ENCODE measurements at places on chromosomes 3 and 15.

GRCh38 chr3:153437666-153438065 lies 275.6 kb downstream of the RAP2B start:
- no peak for DNase-seq

DNA sequence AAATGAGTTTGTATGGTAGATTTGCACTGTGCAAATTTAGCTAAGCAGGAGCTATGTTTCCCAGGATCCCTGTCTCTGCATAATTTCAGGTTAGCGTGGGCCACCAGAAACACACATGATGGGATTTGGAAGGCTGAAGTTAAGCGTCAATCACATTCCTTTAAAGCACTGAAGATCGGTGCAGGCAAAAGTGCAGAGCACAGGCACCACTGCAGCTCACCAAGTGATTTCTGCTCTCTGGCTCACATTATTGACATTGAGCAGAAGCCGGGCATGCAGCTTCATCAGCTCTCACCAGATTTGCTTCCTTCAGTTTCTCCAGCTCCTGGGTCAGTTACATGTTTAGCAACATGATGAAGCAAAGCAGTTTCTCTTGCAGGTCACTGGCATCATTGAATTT lies 256.4 kb upstream of the TGFBR2 start:
- no peak for DNase-seq

- DNase-seq = no peak
Observed at GRCh38 chr15:63420333-63420747, 38.7 kb upstream of the CA12 start.

- no peak for DNase-seq
Observed at GRCh38 chr3:107373896-107374295, 3.3 kb upstream of the CCDC54 start.

DNA sequence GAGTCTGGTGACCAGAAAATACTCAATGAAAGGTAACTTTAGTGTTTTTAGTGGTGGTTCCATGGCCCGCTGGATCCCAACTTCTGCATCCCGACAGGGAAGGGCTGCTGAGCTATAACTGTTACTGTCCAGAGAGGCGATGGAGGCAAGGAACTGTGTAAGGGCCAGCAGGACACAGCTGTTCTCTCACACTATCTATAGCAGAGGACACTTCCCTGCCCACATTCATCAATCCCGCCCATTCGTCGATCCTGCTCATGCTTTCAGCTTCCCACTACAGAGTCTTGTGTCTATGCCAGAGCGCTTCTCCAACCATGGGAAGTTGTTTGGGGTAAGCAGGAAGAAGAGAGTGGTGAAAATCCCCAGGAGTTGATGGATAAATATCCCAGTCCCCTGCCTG lies 8.4 kb downstream of the COLQ start:
- no peak for DNase-seq

DNA sequence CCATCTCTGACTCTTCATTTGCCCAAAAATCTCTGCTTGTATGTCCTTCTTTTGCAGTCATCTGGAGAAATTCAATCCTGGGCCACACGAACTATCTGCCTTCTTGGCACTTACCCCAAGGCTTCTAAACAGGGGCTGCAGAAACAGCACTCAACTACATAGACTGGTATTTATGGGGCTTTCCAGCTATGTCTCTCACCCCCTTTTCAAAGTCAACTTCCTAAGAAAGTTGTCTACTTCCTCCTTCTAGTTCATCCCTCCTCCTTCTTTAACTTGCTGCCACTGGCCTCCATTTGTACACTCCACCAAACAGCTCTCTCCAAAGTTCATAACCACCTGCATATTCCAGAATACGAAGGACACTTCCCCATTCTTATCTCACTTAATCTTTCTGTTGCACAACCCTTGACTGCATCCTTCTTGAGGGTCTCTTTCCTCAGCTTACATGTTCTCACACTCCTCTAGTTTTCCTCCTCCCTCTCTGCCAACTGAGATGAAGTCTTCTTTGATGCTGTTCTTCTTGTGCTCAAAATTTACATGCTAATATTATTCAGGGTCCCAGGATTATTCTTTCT lies 55.2 kb downstream of the PLD1 start:
- no peak for DNase-seq

GRCh38 chr15:82566690-82567089 lies 26.4 kb upstream of the RPS17 start:
- DNase-seq = no peak

DNA sequence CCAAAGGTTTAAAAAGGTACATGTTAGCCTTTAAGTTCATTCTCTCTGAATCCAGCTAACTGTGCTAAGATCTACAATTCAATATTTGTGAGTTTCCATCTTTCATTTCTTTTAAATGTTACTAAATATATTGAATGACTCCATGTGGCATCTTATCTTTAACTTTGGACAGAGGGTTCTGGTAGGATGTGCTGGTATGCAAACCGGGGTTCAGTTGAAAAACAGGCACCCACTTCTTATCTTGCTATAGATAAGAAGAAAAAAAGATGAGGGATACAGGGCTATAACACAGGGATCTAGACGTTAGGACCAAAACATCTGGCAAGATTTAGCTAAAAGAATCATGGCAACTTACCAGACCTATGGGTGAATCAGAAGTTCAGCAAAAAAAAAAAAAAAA lies 538.3 kb downstream of the EDEM1 start:
- DNase-seq = no peak

DNA sequence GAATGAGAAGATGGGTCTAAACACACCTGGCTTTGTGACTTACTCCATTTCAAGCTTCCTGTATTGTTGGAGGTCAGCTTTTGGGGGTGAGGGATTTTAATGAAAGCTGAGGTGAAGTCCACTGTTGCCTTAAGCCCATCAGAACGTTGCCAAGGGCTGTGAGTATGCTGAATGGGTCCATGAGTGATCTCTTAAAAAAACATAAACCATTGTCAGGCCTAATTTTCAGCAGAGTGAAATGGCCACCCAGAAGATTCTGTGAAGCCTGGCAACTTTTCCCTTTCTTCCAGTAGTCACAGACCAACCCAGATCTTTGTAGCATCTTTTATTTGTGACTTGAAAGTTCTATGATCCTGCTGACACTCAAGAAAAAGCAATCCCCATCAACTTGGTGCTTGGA lies 87.0 kb downstream of the SMAD3 start:
- no peak for DNase-seq

DNA sequence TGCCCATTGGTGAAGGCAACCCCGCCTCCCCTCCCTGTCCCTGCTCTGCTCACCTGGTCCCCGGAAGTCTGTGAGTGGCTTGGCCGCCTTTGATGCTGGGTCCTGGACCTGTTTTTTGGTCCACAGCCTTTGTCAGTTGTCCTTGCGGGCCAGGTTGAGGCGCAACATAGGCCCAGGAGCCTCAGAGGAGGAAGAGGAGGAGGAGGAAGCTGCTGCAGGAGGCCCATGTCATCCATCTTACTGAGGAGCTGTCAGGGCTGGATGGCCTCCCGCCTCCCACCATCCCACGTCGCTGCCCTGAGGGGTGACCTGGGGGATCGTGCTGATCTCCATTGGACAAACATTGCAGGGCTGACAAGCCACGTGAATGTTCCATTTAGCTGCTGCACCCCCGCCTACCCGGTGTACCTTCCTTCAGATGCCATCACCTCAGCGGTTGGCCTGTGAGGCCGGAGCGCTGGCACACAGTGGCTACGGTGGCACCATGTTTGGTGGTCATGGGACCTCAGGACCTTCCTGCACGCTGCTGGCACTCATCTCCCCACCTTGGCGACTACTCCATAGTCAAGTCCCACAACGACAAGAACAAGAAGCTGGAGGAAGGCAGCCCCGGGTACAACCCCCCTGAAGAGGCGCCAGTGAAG lies 106.3 kb downstream of the SMAD6 start:
- no peak for DNase-seq

DNA sequence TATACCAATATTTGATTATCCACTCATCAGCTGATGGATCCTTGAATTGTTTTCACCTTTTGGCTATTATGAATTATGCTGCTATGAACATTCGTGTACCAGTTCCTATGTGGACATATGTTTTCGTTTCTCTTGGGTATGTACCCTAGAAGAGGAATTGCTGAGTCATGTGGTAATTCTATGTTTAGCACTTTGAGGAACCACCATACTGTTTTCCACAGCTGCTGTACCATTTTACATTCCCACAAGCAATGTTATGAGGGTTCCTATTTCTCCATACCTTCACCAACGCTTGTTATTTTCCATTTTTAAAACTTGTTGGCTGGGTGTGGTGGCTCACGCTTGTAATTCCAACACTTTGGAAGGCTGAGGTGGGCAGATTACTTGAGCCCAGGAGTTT lies 62.9 kb downstream of the RPLP1 start:
- DNase-seq = no peak

- DNase-seq = no peak
Observed at GRCh38 chr3:13238687-13239466, 165.6 kb upstream of the IQSEC1 start.

DNA sequence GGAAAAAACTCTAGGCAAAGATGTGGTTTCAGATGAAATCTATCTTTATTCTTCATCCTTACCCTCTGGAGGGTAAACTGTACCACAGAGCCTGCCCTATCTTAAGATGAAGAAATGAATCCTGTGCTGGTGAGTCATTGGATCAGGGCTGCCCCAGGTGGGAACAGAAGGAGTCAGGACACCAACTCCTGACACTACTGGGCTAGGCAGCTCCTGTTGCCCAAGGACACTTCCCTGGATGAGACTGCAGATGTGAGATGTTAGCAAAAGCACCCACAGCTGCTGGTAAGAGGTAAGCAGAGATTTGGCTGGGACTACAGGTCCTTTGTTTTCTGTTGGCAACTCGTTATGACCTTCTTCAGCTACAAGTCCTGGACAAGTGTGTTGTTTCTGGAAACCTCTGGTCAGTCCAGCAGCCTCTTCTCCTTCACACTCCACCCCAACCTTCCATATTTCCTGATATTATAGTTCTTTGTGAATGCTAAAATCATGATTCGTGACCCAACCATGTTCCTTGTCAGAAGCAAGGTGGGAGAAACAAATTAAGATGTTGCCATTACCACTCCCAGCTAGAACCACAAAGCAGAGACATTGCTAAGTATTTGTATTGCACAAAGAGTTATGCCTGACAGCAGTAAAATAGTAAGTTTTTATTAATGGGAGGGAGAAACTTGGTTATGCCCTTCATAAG lies 104.2 kb upstream of the TGFBR2 start:
- DNase-seq = no peak

DNA sequence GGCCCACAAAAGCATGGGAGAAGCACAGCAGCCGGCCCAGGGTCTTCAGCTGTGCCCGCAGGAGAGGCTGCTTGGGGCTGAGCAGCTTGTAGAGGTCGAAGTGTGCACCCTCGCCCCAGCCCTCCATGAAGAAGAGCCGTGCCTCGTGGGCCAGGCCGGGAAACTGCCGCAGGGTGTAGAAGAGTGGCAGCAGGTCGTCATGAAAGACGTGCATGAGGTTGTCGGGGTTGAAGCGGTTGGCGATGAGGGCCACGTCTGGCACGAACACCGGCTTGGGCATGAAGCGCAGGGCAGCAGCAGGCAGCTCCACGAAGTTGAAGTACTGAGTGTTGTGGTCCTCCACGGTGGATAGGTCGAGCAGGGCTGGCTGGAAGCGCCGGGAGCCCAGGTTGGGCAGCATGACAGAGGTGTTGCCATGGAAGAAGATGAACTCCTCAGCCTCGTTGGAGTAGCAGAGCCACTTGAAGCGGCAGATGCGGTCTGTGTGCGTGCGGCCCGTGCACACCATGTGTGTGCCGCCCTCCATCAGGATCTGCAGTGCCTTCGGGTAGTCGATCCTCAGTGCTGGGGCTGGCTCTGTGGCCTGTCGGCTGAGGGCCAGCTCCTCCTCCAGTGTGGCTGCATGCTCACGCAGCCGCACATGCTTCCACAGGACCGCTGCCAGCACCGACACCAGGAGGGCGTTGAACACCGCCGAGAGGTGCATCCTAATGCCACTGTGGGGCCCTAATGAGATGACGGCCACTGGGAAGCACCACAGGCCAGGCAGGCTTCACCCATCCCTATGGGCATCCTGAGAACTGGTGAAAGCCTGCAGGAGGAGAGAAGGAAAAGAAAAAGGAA lies 24.9 kb downstream of the POMGNT2 start:
- no peak for DNase-seq

DNA sequence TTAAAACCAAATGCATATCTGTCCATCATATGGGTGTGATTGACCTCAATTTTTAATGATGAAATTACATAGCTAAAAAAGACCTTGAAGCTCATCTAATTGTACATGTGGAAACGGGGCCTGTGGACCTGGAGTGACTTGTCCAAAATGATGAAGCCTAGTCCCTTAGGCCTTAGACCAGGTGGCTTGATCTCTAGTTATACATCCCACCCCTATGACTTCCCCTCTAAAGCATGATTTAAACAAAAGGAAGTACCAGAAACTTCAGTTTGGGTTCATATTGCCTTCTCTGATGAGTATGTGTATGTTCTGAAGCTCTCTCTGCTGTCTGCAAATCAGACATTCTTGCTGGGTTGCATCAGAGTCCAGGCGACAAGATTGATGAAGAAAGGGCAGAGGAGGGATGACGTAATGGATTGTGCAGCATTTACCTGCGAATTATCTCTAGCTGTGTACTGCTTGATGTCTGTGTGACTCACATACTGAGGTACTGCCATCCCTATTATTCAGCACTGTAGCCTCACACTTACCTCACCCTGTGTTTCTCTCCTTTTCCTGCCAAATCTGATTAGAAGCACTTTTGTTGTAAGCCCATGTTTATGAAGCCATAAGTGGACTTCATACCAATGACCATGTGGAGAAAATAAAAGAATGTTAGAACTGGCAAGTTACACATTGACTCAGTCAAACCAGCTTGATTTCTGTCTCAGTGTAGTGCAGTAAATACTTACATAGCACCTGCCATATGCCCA lies 111.5 kb downstream of the FILIP1L start:
- DNase-seq = no peak

GRCh38 chr15:74438721-74439316 lies 5.1 kb upstream of the SEMA7A start:
- peak; percentile 56 for DNase-seq

DNA sequence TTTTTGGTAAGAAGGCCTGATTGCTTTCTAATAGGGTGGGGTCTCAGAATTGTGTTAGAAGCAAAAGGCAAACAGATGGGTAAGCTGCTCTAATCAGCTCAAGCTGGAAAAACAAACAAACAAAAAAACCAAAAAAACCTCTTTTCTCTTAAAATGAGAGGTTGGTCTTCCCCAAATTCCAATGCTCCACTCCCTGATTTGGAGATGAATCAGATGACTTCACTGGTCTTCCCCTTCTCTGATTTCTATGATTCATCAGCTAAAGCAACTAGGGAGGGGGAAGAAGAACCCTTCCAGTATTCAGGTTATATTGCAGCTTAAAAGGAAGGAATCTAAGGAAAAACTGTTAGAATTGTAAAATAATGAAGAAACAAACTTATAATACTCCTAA lies 9.6 kb upstream of the ANXA2 start:
- DNase-seq = no peak

GRCh38 chr3:157594413-157594812 lies 91.2 kb upstream of the VEPH1 start:
- DNase-seq = no peak

GRCh38 chr15:76439542-76439941 lies 103.0 kb downstream of the ISL2 start:
- DNase-seq = no peak

- DNase-seq = no peak
Observed at GRCh38 chr15:89797678-89798201, 16.9 kb downstream of the ANPEP start.

- no peak for DNase-seq
Observed at GRCh38 chr3:140442621-140443020, 235.2 kb upstream of the TRIM42 start.

All from stimulated activated CD8-positive, alpha-beta memory T cell treated with anti-CD3 and anti-CD28 coated beads, Interleukin-2, amount 100 ng/mL, for 1 hour (primary cell).